ENCODE measurements at places on chromosomes 13 and 19. TPM values are rescaled to one million over a fixed set of nuclear protein-coding genes. Genes with fewer than 3 reads are reported as not detected.

DNA sequence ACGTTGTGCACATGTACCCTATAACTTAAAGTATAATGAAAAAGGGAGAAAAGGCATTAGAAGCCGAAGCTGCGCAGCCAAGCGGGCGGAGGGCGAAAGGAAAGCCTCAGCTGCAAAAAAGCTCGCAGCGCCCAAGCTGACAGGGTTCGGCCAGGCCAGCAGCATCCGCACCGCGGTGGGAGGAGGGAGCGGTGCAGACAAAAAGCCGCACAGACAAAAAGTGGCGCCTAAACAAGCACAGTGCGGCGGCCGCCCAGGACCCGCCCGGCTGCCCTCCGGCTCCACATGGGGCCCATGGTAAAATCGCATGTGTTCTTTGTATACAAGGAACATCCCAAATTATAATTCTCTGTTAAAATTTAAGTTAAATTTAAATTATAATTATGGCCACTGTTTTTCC is 42.4 kb downstream of the PSG3 start:
- no peak for DNase-seq

TUBA3C gene
- 65.6 TPM for total RNA-seq

- DNase-seq, result no peak
Observed at GRCh38 chr19:9968820-9969687, 32.7 kb upstream of the OLFM2 start.

DNA sequence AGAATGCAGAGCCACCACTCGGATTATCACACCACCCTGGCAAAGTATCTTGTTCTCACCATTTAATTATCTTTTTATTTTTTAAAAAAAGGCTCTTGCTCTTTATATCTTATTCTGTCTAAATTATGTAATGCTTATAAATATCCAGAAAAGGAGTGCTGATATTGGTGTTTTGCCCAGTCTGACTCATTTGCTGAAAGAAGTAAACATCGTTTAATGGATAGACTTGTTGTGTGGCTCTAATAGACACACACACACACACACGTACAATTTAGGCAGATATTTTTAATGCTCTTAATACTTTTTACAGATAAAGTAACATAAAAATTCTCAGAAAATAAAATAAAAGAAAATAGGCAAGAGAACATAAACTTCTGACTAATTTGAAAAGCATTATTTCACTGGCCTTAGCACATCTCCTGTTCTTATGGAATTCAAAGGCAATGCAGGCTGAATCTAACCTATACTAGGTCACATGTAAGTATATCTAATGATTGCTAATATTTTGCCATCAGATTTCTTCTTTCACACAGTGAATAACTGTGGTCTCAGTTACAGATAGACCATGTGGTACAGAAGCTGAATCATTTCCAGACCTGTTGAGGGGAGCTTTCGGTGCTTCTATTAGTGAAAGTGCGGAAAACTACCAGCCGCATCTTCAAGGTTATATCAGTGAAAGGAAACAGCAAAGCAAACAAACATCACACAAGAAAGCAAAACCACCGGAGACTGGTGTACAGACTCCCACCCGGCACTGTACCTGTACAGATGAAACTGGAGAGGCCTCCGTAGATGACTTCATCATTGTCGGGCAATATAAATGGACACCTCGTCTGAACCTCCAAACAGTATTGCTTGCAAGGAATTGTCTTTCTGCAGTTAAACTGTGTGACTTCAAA is 642.1 kb upstream of the ARGLU1 start:
- no peak for DNase-seq

GRCh38 chr19:4327252-4327876 is 11.3 kb downstream of the STAP2 start:
- peak; percentile 25 for DNase-seq

- peak; percentile 21 for DNase-seq
Observed at GRCh38 chr19:16899566-16900075, 10.8 kb downstream of the F2RL3 start.

DNA sequence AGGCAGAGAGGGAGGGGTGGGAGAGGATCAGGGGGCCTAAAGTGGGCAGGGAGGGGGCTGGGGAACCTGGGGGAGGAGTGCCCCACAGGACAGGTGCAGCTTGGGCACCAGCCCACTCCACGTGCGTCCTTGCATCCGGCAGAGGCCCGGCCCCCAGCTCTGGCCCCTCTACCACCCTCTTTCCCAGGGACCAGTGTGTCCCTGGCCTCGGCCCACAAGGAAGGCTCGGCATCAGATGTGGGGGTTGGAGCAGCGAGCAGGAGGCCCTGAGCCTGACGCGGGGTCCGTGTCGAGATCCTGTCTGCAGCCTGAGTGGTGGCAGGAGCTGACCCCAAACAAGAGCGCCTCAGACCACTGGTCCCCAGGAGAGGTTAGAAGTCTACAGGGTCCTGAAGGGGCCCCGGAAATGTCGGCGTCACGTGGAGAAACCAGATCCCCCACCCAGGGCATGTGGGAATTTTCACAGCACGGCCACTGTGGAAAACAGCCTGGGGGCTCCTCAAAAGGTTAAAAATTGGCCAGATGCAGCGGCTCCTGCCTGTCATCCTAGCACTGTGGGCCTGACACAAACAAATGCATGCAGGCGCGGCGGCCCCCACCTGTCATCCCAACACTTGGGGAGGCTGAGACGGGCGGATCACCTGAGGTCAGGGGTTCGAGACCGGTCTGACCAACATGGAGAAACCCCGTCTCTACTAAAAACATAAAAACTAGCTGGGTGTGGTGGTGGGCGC is 21.5 kb downstream of the SHC2 start:
- DNase-seq, result no peak

DNA sequence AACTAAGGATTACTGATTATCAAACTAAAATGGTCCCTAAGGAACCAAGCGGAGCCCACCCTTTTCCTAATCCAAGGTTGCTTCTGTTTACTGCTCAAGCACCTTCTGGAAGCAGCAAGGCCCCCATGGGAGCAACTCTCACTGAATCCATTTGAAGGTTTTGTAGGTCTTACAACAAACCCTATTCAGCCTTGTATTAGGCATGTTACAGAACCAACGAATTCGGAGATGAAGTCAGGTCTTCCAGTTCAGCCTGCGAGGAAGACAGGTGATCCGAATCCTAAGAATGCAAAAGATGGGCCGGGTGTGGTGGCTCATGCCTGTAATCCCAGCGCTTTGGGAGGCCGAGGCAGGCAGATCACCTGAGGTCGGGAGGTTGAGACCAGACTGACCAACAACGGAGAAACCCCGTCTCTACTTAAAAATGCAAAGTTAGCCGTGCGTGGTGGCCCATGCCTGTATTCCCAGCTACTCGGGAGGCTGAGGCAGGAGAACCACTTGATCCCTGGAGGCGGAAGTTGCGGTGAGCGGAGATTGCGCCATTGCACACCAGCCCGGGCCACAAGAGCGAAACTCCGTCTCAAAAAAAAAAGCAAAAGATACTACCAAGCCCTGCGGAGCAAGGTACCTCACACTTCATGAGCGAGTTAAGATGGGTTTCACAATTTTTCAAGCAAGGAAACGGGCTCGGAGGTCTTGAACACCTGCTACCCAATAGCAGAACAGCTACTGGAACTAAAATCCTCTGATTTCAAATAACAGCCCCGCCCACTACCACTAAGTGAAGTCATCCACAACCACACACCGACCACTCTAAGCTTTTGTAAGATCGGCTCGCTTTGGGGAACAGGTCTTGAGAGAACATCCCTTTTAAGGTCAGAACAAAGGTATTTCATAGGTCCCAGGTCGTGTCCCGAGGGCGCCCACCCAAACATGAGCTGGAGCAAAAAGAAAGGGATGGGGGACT is 609 bp downstream of the ZAR1L start:
- DNase-seq, result peak; percentile 57

DNA sequence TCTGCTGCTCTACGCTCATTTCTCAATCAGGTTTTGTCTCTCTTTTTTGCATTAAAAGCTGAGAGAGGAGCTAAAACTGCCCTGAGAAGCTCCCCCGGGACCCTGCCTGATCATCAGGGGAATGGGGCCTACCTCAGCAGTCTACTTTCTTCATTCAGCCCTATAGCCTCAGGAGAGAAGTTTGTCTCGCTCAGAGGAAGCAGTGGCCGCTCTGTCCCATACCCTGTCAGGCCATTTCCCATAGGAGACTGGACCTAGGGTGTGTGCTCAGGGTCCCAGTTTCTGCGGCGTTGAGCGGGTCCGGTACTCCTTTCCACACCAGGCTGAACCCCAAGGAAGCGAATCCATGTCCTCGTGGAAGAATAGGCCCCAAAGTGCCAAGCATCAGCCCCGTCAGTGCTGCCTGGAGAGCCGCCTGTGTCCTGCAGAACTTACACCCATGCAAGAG is 21.7 kb downstream of the UBE2L5 start:
- DNase-seq, result no peak

LATS2 gene
- total RNA-seq, result 13.5 TPM

- peak; percentile 16 for DNase-seq
Observed at GRCh38 chr13:109904218-109904617, 117.8 kb upstream of the IRS2 start.

- no peak for DNase-seq
Observed at GRCh38 chr13:30719525-30719914, 15.8 kb upstream of the ALOX5AP start.

- DNase-seq, result no peak
Observed at GRCh38 chr13:90070362-90070761, 1277.1 kb upstream of the MIR17HG start.

MCEMP1 gene
- not detected for total RNA-seq

DNA sequence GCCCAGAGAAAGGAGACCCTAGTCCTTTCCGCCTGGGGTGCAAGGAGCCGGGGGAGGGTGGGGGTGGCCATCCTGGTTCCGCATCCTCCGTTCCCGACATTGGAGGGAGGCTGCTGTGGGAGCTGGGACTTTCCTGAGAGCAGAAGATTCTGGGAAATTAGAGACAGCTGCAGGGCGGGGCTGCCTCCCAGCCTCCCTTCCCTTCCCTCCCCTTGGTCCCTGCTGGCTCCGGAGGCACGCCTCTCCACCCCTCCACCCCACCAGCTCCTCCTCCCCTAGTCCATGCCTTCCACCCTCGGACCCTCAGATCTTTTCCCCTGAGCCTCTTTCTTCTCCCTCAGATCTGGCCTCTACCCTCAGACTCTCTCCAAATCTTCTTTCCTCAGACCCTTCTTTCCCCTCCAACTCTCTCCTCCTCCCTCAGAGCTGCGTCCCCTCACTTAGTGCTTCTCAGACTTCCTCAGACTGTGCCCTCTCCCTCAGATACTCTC is 3.1 kb upstream of the BCL3 start:
- DNase-seq, result peak; percentile 85

DNA sequence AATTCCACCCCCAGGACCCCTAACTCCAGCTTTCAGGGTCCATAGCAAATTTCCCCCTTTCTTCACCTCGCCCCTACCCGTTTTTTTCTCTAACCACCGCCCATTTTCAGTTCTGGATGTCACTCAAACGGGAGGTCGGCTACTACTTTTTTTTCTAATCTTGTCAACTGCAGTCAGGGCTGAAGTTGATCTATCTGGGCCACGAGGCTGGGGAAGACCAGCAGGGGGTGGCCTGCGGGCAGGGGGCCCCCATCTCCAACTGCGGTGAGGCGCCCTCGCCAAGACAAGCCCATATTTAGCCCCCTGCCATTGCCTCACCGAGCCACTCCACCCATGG is 748 bp downstream of the LHFPL6 start:
- DNase-seq, result no peak

USHBP1 gene
- total RNA-seq, result not detected

CEACAM21 gene
- not detected for total RNA-seq

DNA sequence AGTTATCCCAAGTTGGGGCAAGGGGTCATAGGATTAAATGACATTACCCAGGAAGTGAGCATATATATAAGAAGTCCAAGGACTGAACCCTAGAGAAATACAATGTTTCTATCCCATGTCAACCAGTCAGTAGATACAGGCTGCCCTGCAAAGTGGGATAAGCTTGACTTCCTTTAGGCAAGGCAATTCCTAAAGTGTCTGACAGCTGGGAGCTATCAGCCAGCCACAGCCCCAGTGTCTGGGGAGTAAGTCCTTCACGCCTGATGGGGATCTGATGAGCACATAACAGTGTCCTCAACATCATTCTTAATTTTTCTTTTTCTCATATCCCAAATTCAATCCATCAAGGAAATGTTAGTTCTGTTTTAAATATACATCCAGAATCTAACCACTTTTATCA is 54.1 kb downstream of the DNAJC15 start:
- DNase-seq, result no peak

DNA sequence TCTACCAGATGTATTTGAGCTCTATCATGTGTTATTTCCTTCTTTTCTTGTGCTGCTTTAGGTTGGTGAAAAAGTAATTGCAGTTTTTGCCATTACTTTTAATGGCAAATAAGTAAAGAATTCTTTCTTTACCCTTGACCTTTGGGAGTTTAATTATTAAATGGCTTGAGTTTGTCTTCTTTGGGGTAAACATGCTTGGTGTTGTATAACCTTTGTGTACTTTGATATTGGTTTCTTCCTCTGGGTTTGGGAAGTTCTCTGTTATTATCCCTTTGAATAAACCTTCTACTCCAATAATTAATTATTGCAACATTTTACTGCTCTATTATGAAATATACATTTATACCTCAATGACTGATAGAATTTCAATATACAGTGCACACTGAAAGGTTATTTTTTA is 709.4 kb downstream of the PCDH17 start:
- no peak for DNase-seq

- peak; percentile 84 for DNase-seq
Observed at GRCh38 chr19:2887391-2887914, 13.3 kb upstream of the ZNF57 start.

DNA sequence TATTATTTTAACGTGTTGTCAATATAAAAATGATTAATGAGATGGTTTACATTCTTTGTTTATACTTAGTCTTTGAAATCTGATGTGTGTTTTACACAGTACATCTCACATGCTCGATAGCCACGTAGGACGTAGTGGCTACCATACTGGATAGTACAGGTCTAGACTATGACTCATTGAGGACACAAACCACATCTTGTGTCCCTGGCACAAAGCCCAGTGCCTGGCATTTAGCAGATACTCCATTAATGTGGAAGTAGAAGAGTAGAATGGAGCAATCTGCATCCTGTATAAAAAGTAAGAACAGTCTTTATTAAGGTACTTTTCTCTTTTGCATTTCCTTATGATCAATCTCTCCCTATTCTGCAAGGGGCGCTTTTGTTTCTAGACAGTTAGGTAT is 49.0 kb upstream of the FRY start:
- DNase-seq, result peak; percentile 95

GRCh38 chr19:9251236-9251635 is 506 bp downstream of the OR7E24 start:
- no peak for DNase-seq

DNA sequence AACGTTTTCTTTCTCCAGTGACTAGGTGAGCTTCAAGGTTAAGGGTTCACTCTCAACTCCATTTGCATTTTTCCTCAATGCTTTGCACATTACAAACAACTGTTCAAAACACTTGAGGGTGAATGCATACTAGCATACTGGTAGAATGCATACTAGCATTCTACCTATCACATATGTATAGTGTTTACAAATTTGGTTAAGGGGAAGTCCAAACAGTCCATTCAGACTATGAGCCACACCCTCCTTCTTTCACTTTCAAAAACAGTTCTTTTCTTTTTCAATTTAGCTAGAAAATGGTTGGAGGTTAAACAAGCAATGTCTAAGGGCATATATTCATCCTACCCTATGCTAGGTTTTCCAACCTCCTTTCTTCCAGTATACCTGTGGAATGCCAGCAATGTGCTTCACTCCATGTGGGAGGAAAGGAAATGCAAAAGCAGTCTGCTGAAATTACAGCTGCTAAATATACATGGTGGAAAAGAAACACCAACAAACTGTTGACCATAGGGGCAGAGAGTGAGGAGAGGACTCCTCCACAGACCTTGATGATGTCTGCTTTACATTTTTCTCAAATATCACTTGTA is 102.6 kb downstream of the DOCK9 start:
- no peak for DNase-seq

GRCh38 chr19:28294395-28294794 is 918.6 kb downstream of the UQCRFS1 start:
- peak; percentile 87 for DNase-seq

CCDC70 gene
- total RNA-seq, result not detected

CGB1 gene
- not detected for total RNA-seq
